ENCODE measurements at places on chromosomes 3 and 15.

DNA sequence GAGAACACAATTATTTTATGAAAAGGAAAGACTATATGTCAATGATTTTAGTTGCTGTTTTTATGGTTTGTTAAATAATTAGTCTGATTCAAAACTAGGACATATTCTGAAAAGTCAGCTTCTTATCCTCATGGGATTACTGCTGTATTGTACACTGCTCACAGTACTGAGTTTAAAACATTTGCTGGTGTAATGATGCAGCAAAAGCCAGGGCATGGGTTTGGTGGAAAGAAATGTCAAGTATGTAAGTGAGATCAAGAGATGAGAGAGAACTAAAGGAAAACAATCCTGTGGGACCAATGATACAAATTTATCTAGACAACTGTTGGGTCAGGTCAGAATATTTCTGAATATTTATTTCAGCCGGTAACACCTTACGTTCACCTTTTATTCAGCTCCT lies 210.1 kb upstream of the ARHGEF26 start:
- no peak for DNase-seq

GRCh38 chr3:108462899-108463298 lies 47.5 kb downstream of the MYH15 start:
- DNase-seq = no peak

GRCh38 chr3:177787279-177788041 lies 590.2 kb upstream of the TBL1XR1 start:
- no peak for DNase-seq

- no peak for DNase-seq
Observed at GRCh38 chr3:152071924-152072323, 196.8 kb upstream of the MBNL1 start.
